ENCODE measurements at places on chromosomes 12 and 14.

GRCh38 chr12:100273782-100274181 lies 6.8 kb downstream of the SCYL2 start:
- no peak for DNase-seq

DNA sequence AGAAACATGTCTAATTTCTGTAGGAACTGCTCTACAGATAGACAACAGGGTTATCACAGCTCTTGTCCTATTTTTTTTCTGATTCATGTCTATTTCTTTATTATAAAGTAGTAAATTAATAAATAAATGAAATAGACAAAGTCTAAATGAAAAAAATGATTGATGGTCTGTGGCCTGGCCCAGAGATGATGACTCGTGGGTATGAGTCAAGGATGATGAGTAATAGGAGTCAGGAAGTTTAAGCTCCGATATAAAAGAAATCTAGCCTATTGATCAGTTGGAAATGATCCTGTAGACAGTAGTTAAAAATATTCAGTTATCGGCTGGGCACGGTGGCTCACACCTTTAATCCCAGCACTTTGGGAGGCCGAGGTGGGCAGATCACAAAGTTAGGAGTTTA lies 90.6 kb upstream of the RTL1 start:
- DNase-seq = no peak

DNA sequence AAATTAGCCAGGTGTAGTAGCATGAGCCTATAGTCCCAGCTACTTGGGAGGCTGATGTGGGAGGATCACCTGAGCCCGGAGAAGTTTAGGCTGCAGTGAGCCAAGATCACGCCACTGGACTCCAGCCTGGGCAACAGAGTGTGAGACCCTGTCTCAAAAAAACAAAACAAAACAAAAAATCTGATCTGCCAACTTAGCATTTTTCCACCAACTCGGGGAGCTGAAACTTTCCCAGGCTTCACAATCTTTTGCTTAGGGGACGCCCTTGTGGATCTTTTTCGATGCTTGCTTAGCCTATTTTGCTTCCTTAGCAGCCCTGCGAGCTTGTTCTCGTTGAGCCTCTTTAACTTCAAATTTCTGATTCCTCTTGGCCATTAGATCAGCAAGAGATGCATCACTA lies 13.8 kb downstream of the CCDC177 start:
- DNase-seq = no peak

DNA sequence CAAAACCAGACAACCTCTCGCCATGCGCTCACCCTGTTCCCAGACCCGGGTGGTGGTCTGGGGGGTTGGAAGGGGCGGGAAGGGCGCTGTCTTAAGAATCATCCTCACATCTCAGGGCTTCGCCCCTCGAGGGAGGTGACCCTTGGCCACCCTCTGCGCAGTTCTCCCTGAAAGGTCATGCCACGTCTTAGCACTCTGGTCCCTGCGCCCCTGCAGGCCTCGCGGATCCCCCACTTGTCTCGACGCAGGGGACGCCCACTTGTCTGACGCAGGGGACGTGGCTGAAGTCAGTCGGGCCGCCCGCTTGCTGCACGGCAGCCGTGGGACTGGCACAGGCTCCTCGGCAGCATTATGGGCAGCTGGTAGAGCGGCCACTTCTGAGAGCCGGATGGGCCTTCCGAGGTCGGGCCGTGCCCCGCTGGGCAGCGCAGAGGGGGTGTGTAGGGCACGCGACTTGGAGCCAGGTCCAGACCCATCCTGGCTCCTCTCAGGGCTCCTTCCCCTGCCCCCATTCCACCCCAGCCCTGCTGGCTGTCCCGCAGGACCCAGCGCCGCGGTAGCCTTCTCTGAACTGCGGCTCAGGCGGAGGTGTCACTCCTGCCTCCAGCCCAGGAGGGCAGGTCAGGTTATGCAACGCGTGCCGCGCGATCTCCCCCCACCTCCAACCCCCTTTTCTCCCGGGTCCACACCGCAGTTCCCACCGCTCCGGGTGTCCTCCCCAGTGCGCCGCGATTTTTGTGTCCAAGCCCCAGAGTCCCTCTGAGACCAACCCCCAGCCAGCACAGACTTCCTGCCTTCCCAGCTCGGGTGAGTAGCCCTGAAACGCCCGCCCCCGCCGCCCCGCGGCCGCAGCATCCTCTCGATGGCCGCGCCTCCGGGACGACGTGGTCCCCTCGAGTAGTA lies 40.9 kb upstream of the CAPRIN2 start:
- DNase-seq = peak; percentile 47

DNA sequence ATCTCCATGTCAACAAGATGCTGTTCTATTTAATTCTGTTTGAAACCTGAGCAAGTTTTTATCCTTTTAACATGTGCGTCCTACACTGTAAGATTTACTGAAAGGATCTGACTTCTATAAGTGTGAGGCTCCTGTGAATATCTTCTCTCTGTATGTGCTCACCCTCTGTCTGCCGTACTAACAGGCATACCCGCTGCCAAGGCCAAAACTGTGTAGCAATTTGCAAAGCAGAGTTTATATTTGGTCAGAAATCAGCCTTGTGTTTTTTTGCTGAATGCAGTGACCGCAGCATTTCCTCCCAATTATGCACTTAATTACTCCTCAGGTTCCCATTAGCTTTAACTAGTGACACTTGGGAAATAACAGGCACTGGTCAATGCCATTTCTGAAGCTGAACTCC lies 12.3 kb downstream of the CHST11 start:
- DNase-seq = no peak

GRCh38 chr12:122979001-122979907 lies 1.2 kb upstream of the ARL6IP4 start:
- DNase-seq = no peak
